ENCODE measurements at places on chromosomes 5 and 9.
A peak's percentile ranks its signal among the peaks of the same experiment; 100 is the strongest.

DNA sequence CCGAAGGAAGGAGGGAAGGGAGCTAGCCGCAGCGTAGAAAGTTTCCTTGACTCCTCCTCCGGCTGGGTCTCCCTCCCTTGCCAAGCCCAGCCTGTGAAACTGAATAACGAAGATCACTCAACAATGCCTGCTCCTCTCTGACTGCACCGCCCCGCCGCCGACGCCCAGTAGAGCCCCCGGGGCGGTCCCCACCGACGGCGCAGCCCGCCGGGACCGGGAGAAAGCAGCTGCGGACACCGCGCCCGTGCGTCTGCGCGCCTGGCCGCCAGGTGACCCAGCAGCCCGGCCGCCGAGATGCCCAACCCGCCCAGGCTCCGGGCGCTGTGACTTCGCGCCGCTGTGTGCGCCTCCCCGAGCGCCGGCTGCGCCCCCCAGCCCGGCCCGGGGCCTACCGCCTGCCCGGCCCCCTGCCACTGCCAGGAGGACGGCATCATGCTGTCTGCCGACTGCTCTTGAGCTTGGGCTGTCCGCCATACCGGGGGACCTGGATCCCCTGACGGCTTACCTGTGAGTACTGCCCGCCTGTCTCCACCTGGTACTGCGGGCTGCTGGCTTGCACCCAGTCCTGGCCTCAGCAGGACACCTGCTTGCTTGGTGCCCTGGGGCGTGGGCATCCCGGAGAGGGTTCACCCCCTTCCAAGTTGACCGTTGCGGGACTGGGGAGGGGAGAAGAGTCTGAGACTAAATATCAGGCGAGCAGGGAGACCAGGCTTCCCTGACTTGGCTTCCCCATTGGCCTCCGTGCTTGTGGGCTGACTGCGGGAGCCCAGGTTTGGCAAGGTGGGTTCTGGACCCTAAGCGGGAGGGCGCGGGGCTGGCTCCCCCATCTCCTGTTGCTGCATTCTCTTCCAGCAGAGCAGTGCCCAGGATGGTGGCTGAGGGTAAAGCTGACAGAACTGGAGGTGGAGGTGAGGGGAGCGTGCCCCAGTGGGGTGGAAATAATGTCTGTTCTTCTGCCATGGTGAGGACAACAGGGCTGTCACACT lies 26.2 kb upstream of the SPTLC1 start:
- peak; percentile 26 for DNase-seq

DNA sequence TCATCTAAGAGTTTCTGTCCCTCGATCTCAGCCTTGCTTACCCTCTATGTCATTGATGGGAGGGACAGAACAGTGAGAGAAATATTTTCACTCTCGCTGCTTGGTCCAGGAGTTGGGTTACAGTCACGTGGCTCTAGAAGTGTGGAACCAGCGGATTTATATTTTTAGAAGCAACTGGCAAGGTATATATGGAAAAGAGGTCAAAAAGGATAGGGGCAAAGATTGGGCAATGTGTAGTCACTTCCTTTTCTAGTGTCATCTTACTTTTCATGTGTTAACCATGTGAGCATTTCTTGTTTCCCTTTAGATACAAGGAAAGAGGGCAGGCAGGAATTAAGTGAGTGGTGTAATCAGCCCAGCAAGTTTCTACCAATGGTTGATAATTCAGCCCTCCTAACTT lies 111.5 kb upstream of the ZNF366 start:
- no peak for DNase-seq

GRCh38 chr9:125587819-125588460 lies 119.1 kb downstream of the MAPKAP1 start:
- DNase-seq: no peak

- peak; percentile 82 for DNase-seq
Observed at GRCh38 chr9:130707225-130707976, 13.8 kb downstream of the EXOSC2 start.

GRCh38 chr9:96524045-96524444 lies 74.1 kb downstream of the HABP4 start:
- no peak for DNase-seq

- no peak for DNase-seq
Observed at GRCh38 chr5:60196385-60197113, 303.0 kb upstream of the PDE4D start.

DNA sequence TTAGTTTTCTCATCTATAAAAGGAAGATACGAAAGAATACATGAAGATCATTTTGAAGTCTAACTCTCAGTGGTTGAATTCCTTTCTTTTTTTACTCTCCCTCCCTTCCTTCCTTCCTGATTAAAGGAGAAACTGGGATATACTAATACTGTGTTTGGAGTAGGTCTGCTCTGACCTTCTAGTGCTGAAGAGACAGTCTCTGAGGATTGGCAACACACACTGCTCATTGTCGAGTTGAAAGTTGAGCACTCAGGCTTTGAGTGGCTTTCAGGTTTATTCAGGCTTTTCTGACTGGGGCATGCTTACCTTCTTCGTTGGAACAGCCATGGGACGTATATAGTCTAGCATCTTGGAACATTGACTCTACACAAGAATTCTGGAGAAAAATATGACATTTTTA lies 86.9 kb upstream of the RPS23 start:
- no peak for DNase-seq

GRCh38 chr9:107810461-107810961 lies 320.9 kb upstream of the KLF4 start:
- no peak for DNase-seq

DNA sequence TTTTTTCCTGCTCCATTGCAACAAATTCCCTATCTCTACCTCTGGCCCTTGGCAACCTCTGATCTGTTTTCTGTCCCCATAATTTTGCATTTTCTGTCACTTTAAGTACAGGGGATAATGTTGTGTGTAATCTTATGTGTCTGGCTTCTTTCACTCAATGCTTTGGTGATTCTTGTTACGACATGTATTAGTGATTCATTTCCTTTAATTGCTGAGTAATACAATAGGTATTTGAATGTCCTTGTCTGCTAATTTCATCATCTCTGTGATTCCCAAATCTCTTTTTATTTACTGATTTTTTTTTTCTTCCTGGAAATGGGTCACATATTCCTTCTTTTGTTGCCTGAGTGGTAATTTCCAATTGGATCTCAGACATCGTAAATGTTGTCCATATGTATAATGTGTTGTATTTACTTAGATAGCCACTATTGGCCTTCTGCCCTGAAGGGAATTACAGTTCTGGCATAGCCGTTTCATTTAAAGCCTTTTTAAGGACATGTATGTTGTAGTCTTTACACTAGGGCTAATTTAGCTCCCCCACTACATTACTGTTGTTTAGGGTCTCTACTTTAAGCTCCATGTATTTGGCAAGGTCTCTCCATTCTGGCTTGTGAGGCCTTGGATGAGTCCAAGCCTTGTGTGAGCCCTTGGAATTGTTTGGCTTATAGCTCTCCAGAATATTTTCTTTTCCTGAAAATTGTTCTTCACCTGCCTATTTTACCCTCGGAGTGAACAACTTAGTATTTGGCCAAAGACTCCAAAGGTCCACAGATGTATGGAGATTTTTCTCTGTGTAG lies 683.8 kb downstream of the LRRC70 start:
- DNase-seq: no peak

- peak; percentile 39 for DNase-seq
Observed at GRCh38 chr9:115209601-115210306, 91.8 kb upstream of the TNC start.

GRCh38 chr5:66616520-66617225 lies 20.5 kb downstream of the MAST4 start:
- no peak for DNase-seq

DNA sequence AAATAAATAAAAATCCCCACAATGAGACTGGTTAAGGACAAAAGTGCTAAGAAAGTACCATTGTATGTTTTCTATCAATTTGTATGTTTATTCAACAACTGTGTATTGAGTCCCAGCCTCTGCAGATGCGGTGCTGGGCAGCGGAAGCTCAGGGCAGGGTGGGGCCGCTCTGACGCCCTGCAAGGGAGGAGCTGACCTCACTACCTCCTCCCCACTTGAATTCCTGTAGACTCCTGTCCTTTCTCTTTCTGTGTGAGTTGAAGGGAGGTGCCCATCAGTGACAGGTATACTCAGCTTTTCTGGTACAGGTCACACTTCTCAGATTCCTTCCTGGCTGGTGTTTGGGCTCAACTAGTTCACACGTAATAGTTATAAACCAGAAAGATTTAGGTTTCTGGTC lies 27.0 kb downstream of the ANGPTL2 start:
- DNase-seq: no peak

- no peak for DNase-seq
Observed at GRCh38 chr5:14450018-14450524, 131.5 kb upstream of the OTULINL start.

- no peak for DNase-seq
Observed at GRCh38 chr9:2128141-2128540, 113.0 kb downstream of the SMARCA2 start.

DNA sequence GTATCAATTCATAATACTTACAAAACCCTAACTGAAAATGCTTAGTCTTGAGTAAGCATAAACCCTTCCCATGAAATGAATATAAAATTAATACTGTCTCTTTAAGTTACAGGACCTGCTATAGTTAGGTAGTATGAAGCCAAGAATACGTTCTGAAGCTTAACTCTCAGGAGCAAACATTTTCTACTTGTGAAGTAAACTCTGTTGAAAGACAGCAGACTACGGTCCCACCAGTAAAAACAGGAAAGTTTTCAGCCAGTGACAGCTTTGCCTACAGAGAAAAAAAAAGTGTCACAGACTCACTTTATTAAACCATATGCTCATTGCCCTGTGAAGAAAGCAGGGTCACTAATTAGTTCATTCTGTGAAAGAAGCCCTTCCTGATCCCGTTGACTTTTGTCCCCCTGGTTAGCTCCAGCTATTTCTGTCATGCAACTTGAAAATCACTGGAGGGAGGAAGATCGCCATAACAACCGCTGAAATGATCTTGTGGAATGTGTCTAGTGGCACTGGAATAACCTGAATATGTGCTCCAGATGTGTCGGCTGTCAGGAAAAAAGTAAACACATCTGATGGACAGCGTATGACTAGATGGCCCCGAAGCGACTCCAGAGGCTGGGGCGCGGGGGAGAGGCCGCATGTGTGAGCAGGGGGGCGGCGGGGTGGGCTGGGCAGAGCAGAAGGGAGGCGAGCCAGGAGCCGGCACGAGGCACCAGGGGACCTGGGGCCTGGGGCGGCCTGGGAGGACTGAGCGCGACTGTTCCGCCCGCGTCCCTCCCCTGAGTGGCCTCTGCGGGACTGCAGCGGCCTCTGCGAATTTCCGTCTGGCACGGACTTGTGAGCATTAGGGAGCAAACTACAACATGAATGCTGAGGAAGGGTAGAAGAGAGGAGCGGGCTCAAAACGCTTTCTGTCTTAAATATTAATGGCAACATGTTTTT lies 41.9 kb downstream of the BNC2 start:
- no peak for DNase-seq

DNA sequence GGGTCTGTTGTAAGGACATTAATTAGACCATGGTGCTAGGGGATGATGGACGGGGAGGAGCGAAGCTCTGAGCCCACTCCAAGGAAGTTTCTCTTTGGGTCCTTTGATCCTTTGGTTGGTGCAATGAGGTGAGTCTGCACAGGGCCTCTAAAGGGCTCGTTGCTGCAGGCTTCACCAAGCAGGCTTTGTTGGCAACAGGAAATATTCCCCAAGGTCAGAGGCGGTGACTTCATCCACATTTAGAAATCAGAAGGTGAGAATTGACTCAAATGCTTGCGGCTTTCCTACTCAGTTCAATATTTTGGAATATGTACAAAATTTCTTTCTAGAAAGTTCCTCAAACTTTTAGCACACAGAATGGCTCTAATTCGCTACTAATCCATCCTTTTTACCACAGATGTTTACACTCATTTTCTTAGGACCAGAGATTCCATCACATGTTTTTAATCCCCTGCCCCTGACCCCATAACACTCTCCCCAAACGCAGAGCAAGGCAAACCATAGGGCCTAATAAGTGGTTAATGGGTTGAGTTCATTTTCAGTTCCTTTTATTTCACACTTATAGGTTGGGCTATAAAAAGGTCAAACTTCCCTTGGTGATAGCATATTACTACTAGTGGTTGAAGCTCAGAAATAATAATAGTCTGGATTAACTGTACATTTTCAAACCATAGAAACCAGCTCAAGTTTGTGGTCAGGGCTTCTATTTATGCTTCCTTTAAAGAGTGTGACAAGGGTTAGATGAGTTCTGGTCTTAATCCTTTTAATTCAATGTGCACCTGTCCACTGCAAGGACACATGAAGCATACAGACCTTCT lies 37.3 kb upstream of the TMEM252 start:
- DNase-seq: no peak

- DNase-seq: no peak
Observed at GRCh38 chr9:69078581-69078980, 43.0 kb downstream of the FXN start.

DNA sequence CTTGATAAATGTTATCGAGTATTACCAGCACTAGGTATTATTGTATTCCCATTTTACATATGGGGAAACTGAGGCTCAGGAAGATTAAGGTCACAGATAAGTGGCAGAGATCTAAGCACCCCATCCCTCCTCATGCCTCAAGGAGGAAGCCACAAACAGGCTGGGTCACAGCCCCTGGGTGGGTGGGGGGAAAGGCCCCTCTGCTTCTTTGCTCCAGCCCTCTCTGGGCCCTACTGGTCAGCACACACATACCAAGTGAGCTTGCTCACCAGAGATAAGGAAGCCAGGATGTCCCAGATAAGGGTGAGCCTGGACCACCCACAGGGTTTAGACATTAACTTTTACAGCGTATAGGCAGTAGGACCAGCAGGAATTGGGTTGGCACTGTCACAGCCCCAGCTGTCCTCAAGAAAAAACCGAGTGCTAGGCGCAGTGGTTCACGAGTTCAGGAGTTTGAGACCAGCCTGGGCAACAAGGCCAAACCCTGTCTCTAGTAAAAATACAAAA lies 45.3 kb downstream of the STK10 start:
- no peak for DNase-seq

DNA sequence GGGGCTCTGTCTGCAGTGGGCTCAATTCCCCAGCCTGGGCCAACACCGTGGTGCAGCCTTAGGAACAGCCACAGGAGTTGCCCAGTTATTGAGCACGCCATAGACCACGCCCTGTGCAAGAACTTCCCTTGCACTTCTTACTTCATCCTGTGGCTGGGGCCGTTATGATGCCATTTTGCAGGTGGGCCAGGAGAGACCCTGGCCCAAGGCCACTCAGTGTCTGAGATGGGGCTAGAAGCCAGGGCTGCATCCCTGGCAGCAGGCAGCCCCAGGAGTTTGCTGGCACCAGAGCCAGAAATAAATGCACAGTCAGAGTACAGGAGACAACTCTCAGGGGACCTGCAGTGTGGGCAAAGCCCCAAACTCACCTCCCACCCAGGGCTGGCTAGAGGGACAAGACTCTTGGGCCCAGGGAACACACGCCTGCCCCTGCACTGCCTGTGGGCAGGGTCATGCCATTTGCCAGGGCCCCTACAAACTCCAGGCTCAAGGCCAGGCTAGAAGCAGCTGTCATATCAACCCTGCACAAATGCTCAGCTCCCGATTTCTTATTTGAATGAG lies 6.7 kb downstream of the CORO2A start:
- DNase-seq: no peak

DNA sequence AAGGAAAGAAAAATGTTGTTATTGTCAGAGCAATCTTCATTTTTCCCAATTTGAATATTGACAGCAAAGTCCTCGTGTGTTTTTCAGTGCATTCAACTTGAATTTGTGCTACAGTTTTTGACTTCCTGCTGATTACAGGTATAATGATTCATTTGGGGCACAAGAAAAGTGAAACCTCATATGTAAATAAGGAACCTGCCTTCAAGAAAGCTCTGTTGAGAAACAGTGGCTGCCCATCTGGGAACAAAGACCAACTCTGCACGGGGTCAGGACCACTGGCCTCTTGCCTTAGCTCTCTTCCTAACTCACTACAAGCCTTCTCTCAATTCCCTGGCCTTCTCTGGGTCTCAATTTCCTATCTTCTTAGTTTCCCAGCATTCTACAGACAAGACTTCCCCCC lies 21.0 kb downstream of the TIMD4 start:
- DNase-seq: peak; percentile 33

GRCh38 chr9:133516961-133517350 lies 7.8 kb downstream of the MYMK start:
- no peak for DNase-seq
